ENCODE measurements at places on chromosomes 3 and 15.
A peak's percentile ranks its signal among the peaks of the same experiment; 100 is the strongest.

DNA sequence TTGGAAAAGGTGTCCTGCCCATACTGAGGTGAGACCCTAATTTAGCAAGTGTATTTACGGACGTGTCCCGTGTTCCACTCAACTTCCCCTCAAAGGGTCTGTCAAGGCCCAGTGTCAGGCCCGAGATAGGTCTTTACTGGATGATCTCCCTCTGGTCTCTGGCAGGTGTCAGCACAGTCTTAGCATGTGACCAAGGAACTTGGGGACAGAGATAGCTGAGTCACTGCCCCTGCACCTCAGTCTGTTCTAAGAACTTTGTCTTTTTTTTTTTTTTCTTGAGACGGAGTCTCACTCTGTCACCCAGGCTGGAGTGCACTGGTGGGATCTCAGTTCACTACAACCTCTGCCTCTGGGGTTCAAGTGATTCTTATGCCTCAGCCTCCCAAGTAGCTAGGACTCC is 32.1 kb upstream of the ALPK3 start:
- no peak for DNase-seq

DNA sequence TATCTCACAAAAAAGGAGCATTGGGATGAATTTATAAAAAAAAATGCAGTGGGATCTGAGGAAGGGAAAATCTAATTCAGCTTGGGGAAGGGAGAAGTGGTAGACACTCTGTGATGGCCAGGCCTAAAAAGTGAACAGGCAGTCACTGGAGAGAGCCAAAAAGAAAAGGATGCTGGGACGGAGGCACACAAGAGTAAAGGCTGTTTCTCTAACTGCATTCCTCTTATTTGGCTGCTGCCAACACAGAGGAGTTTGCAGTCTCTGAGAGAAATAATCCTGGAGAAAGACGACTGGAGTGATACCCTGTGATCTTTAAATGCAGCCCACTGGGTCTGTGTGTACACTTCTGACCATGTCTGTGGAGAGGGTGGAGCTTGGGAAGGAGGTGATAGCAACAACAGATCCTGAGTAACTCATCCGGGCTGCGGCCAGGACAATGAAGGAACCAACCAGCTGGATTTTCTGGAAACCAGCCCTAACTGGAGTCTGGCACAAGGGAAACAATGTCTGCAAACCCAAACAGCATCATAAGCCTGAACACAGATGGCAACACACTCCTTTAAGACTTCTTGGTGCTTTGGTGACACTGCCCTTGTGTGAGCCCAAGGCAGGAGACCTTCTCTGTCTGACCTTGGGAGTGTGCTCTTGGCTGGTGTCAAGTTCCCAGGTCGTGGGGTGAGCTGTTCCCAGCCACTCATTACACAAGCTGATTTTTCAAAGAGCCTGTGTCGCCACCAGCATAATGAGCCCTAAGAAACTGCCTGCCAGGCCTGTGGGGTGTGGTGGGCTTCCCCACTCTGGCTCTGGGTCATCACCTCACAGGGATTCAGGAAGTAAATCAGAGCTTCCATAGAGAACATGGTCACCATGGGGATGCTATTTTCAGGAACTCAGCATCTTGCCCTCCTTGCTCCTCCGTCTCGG is 8.0 kb downstream of the FYCO1 start:
- DNase-seq: no peak

DNA sequence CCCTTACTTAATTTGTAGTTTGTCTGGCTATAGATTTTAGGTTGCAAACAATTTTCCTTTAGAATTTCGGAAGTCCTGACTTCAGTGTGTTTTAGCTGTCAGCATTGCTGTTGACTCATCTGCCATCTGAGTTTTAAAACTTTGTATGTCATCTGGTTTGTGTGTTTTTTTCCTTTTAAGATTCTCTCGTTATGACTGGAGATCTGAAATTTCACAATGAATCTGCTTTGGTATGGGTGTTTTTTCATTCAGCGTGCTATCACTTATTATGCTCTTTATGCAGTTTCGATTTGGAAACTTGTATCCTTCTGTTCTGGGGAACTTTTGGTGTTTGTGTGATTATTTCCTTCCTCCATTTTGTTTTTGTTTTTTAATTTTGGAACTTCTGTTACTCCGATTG is 53.7 kb upstream of the ZNF280D start:
- DNase-seq: no peak

- DNase-seq: no peak
Observed at GRCh38 chr15:90243943-90244639, 5.3 kb upstream of the TTLL13 start.

DNA sequence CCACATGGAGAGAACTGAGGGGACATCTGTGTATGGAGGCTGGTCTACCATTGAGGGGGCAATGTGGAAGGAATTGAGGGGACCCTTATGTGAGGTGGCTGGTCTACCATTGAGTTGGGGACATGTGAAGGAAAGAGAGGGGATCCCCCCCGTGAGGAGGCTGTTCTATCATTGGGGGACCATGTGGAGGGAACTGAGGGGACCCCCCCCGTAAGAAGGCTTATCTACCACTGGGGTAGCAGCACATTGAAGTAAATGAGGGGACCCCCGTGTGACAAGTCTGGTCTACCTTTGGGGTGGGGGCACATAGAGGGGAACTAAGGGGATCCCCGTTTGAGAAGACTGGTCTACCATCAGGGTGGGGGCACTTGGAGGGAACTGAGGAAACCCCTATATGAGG is 158.0 kb downstream of the FBLN2 start:
- peak; percentile 2 for DNase-seq

- DNase-seq: no peak
Observed at GRCh38 chr3:105800320-105800719, 68.5 kb downstream of the CBLB start.

- DNase-seq: no peak
Observed at GRCh38 chr3:151107177-151107576, 21.7 kb downstream of the MED12L start.

GRCh38 chr15:25609371-25609770 is 170.5 kb upstream of the UBE3A start:
- no peak for DNase-seq

DNA sequence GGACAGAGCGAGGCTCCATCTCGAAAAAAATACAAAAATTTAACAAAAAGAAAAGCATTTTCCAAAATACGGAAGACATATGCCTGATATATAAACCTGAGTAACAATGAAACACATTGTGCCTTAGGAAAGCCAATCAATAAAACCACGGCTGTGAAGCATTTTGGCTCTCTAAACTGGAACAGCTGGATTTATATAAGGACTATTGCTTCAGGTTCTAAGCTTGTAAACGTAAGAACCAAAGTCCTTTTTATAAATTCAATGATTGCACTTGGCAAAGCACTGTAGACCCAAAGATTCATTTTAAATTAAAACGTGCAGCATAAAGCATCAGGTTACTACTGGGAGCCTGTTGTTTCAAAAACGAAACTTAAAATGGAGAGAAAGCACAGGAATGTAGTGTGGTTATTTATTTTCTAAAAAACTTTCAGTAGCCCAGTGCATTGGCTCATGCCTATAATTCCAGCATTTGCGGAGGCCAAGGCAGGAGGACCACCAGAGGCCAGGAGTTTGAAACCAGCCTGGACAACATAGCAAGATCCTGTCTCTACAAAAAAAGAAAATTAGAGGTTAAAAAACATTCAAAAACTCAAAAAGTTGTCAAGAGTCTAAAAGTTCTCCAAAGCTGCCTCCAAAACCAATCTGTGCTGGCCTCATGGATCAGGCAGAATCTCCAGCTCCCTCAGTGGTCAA is 61.5 kb downstream of the USF3 start:
- DNase-seq: no peak
